ENCODE measurements at places on chromosomes 4 and X.
A peak's percentile ranks its signal among the peaks of the same experiment; 100 is the strongest.

DNA sequence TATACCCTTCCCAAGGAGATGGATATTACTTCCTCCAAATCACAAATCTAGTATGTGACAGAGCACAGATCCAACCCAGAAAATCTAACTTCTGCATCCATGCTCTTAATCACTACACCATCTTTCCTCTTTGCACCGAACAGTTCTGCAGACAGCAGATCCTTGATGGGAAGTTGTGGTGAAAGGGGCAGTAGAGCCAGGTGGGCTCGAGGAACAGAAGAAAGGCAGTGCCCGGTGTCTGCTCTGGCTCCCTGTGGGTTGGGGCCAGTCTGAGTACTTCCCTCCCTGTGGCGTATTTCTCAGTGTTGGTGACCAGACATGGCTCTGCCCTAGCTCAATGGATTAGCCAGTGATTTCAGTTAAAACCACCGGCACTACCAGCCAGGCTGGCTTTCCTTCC lies 15.3 kb downstream of the HOPX start:
- DNase-seq, result no peak

DNA sequence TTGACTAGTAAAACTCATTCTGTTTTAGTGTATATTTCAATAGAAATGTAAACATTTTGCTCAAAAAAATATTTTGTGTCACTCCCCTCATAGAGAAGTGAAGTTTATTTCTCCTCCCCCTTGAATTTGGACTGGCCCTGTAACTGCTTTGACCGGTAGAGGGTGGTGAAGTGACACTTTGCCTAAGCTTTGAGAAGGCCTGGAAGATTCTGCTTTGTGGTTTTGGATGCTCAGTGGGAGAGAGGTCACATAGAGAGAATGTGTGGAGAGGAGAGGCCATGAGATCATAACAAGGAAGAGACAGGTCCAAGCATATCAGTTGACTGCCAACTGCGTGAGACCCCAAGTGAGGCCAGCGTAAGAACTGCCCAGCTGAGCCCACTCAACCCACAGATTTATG lies 19.1 kb upstream of the ARX start:
- DNase-seq, result no peak

- no peak for DNase-seq
Measured at GRCh38 chrX:22116605-22117546, 84.8 kb downstream of the PHEX start.

GRCh38 chr4:128812442-128813235 lies 3.1 kb downstream of the JADE1 start:
- no peak for DNase-seq

DNA sequence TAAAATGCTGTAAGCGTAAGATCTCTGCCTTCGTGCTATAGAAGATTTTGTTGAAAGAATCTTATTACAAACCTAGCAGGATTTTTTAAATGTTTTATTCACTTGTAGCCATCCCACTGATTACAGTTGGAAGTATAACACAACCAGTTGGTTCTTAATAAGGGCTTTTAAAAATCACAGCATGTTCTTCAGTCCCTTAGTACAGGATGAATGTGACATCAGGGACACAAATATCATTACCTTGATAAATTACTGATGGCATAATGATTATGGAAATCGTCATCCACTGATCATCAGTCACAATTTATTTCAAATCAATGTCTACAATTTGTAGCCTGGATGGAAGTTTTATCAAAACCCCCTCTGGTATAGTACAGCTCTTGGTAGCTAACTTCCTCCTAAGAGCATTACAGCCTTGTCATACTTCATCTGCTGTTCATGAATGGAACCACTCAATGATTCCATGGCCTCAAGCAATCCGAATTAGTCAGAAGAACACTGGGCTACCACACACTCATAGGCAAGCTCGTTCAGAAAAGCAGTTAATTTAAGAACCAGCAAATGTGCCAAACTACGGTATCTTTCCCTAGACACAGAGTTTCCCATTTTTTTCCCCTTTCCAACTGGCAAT lies 389.2 kb upstream of the TENM3 start:
- no peak for DNase-seq

DNA sequence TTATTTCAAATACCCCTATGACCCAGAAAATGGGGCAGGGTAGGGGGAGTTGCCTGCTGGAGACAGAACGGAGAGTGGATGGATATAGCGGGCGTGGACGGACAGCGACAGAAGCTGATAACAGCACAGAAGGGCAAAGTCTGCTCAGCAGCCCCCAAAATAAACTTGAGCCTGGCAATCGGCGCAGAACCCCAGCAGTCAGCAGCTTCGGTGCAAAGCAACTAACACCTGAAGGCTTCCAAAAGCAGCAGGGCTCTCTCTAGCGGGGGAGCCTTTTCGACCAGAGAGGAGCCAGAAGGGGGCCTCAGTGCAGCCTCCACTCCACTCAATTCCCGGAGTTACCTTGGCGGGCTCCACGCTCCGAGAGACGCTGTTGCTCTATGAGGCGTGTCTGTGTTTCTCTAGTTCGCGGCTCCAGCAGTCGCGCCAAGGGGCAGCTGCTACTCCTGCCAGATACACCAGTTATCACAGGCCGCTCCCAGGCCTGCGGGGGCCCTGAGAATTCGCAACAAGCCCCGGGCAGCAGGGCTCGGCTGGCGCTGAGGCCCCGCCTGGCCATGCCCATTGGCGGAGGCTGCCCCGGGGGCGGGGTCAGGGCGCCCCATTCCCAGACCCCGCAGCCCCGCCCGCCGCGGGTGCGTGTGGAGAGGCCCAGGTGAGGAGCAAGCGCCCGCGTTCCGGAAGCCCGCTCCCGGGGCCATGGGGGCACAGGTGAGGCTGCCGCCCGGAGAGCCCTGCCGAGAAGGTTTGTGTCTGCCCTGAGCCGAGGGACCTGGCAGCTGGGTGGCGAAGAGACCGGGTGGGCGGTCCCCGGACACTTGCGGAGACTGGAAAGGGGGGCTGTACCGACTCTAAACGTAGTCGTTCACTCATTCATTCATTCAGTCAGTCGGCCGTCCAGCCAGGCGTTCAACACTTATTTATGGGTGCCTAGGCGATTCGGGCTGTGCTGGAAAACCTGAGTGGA lies at the start of the genes CNGA1 and NIPAL1:
Gene CNGA1 (minus strand): TSS at position 541 of the 967 bp plus-strand sequence. CDS start 63,992 bp downstream, outside the sequence.
Gene NIPAL1 (plus strand): TSS at position 632 of the 967 bp plus-strand sequence. CDS start 68 bp downstream, at position 700.
- peak; percentile 78 for DNase-seq

GRCh38 chrX:124282580-124282979 lies 49.9 kb upstream of the TEX13D start:
- no peak for DNase-seq

- DNase-seq, result no peak
Measured at GRCh38 chr4:119218093-119218492, 5.6 kb downstream of the USP53 start.

GRCh38 chr4:2194496-2194895 lies 47.4 kb downstream of the HAUS3 start:
- no peak for DNase-seq

DNA sequence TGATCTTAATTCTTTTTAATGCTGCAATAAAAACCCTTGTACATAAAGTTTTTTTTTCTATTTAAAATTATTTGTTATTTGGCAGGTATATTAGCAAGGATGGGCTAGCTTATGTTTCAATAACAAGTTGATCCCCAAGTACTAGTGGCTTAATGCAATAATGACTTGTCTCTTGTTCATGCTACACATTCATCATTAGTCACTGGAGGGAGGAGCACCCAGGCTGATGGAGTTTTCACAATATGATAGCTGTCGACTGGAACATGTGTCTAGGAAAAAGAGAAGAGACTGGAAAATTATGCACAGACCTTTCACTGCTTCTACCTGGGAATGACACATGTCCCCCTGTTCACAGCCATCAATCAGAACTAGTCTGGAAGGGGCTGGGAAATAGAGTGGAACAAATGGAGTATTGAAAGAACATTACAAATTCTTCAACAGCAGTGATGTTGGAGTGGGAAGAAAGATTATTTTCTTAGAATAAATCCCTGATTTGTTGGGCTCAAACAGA lies 387.9 kb upstream of the RPS6KA3 start:
- DNase-seq, result no peak

DNA sequence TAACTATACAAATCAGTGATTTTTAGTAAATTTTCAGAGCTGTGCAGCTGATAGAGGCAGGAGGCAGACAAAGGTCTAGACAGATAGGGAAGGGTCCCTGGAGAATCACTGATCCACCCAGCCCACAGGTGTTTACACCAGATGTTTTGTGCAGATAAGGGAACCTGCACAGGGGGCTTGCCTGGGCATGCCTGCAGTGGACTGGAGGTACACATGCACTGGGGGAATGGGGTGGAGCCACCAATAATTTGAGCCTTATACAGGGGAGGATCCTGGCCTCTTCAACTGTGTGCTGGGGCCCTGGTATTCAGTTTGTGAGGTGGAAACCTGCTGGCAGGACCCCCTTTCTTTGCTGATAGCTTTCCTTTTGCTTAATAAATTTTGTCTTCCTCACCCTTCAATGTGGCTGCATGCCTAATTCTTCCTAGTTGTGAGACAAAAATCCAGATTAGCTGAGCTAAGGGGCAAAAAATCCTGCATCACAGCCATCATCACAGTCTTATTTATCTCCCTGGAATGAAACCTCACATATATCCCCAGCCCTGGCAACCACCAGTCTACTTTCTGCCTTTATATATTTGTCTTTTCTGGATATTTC lies 102.8 kb downstream of the KDM6A start:
- no peak for DNase-seq

DNA sequence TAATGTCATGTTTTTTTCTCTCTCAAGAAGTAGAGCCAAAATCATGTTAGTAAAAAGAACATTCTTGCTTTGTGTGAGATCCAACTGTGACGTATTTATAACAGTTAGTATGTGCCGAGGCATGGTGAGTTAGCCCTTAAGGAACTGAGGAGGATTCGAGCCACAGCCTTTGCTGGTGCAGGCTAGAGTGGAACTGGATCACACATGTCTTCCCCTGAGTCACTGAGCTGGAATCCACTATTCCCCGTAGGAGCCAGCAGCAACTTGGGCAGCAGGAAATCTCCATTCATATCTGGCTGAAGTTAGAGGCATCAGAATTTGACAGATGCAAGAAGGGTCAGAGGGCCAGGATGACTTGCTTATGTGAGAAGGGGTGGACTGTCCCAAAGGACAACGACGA lies 144.6 kb upstream of the KIT start:
- no peak for DNase-seq

DNA sequence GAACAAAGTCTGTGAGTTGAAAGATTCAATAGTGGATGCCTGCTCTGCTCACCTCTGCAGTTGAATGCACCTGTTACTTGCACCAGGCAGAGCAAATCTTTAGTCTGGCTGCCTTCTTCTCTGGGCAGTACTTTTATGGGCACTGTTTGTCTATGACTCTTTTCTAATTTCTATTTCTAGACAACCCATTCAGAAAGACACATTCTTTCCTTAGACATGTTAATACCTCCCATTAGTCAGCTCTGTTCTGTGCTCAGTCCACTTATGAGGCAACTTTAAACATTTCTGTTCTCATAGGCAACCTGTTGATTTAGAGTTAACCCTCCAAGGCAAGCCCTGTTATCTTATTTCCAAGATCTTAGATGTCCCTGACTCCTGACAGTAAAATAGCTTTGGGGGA lies 108.9 kb downstream of the SYNPO2 start:
- no peak for DNase-seq

DNA sequence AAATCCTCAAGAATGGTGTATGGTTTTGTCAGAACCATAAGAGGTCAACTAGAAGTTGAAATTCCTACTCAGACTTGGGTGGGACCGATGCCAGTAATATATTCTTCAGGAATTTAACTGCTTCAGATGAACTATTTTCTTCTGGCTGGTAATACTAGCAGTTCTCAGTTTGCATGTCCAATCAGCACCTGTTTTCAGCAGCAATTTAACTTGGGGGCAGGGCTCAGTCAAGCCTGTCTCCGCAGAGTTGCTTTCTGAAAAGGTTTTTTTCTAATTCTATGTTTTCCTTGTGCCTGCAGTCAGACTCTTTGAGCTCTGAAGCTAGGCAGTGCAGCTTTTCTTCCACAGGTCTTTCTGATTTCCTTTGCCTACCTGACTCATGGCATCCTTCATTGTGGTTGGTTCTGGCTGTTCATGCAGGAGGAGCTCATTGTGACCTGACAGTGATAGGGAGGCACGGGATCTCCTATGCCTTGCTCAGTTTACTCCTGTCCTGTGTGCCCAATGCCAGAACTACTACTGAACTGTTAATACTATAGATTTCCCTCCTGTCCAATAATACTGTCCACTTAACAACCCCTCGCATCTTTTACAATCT lies 17.3 kb upstream of the FMR1 start:
- DNase-seq, result no peak

DNA sequence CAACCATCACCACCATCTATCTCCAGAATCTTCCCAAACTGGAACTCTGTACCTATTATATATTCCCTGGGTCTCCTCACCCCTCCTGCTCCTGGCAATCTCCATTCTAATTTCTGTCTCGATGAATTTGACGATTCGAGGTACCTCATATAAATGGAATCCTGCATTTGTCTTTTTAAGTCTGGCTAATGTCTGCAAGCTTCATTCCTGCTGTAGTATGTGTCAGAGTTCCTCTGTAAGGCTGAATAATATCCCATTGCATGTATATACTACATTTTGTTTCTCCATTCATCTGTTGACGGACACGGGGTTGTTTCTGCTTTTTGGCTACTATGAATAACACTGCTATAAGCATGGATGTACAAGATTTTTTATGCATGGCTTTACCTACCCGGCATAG lies 19.5 kb downstream of the PRKG2 start:
- DNase-seq, result no peak

- DNase-seq, result no peak
Measured at GRCh38 chr4:128355305-128355704, 67.7 kb upstream of the PGRMC2 start.

GRCh38 chr4:184228056-184228705 lies 10.5 kb upstream of the ENPP6 start:
- no peak for DNase-seq

- DNase-seq, result no peak
Measured at GRCh38 chr4:94700298-94700697, 57.5 kb upstream of the BMPR1B start.

DNA sequence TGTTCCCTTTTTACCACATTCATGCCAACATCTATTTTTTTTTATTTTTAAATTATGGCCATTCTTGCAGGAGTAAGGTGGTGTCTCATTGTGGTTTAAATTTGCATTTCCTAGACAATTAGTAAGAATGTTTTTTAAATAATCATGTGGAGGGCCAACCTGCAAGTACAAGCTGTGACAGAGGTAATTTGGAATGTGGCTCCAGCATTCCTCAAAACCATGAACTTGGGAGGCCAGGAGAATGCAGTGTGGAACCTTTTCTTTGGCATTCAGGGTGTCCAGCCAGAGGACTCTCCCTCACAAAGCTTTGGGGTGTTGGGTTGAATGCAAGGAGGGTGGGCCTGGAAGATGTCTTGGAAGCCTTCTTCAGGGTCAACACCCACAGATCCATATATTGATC lies 7.3 kb upstream of the TMEM185A start:
- DNase-seq, result no peak

- no peak for DNase-seq
Measured at GRCh38 chr4:176840166-176840565, 47.4 kb upstream of the VEGFC start.

GRCh38 chr4:153465615-153466080 lies 512 bp upstream of the TMEM131L start:
- DNase-seq, result no peak

- no peak for DNase-seq
Measured at GRCh38 chrX:133989490-133989889, 4.1 kb upstream of the GPC3 start.

DNA sequence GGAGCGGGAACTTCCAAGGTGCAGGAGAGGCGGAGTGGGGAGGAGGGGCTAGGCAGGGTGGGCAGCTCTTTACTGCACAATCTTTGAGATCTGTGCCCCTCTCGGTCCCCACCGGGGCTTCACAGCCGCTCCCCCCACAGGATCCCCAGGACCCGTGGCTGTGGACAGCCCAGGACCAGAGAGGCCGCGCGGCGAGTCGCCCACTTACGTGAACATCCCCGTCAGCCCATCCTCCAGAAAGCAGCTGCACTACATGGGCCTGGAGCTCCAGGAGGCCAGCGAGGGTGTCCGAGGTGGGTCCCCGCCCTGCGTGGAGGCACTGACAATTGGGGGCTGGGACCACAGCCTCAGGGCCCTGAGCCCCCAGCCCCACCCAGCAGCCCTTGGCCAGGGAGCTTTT lies 32.1 kb downstream of the LRPAP1 start:
- DNase-seq, result no peak

Measured in CD8-positive, alpha-beta memory T cell (primary cell).